ENCODE measurements at places on chromosomes 1 and 21.

- DNase-seq = no peak
Measured at GRCh38 chr1:43451701-43452532, 1.8 kb downstream of the HYI start.

- DNase-seq = no peak
Measured at GRCh38 chr1:102628109-102628613, 480.2 kb downstream of the COL11A1 start.

GRCh38 chr21:32467291-32467690 lies 54.8 kb downstream of the EVA1C start:
- no peak for DNase-seq

DNA sequence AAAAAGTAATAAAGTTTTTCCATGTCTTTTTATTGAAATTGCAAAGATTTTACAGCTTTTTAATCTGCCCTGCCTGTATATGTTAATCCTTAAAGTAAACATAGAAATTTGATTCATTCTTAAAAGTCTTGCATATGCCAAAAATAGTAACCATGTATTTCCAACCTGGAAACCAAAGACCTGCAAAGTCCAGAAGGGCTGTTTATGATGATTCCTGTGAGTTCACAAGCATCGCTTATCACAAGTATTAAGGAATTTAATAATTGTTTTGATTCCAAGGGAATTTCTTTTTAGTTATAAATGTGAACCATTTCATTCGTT lies 199.1 kb downstream of the PTPRC start:
- no peak for DNase-seq

- no peak for DNase-seq
Measured at GRCh38 chr1:87155648-87156047, 173.0 kb upstream of the LMO4 start.

DNA sequence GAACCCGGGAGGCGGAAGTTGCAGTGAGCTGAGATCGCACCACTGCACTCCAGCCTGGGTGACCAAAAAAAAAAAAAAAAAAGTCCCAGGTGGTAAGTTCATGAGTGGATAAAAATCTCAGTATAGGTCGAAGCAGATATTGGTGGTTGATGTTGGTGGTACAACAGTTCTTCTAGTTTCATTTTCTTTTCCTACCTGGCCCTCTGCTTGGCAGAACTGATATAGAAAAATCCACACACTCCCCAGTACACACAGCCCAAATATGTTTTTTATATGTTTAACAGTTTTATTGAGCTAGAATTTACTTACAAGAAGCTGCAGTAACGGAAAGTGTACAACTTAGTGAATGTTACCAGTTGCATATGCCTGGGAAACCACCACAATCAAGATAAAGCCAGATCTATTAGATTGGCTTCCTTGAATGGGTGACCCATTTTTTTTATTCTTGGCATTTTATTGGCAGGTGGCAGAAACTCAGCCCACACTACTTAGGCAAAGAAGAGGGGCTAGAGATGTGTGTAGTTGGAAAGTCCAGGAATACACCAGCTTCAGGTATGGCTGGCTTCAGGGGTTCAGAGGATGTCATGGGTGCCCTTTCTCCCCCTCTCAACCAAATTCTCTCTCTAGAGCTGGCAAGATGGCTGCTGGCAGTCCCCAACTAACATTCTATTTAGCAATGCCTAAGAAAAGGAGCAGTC lies 118.3 kb upstream of the SLC25A33 start:
- DNase-seq = no peak

DNA sequence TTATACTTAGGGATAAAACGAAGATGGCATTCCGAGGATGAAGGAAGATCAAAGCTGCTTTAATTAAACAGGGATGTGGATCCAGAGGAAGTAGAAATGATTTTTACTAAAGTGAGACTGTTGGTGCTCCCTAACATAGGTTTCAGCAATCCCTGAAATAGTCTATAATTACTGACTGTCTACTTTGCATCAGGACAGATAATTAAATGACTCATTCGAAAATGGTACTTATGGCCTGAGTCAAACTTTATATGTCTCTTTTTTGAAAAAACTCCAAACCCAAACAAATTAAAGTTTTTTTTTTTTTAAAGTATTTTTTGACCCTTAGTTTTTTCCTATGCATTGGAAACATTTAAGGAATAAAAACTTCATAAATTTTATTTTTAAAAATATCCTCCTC lies 90.3 kb downstream of the LYST start:
- no peak for DNase-seq

DNA sequence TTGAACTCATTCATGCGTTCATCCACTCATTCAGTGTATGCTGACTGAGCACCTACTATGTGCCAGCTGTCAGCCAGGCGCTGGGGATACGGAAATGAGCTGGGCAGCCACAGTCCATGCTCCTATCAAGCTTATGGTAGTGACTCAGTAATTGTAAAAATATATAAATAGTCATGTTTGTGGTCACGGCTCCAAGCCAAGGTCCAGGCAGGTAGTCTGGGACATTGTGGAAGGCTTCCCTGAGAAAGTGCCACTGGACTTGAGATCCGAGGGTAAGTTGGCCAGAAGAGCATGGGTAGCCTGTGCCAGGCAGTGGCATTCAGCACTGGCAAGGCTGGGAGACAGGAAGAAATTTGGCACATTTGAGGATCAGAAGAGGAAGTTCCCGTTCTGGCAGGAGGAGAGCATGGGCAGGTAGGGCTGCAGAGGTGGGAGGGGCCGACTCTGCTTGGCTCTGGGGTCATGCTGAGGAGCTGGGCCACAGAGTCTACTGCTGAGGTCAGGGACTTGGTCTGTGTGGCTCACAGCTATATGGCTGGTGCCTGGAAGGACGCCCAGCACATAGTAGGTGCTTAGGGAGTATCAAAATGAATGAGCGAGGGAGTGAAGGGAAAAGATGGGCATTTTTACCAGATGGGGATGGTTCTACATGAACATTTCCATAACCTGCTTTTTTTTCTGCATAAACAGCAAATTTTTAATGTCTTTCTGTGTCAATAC lies 6.9 kb downstream of the PTPRF start:
- DNase-seq = no peak

- DNase-seq = no peak
Measured at GRCh38 chr1:234976861-234977680, 151.6 kb downstream of the TOMM20 start.

- DNase-seq = no peak
Measured at GRCh38 chr1:211013346-211014240, 120.4 kb downstream of the KCNH1 start.

GRCh38 chr1:74430342-74430934 lies 82.0 kb downstream of the LRRC53 start:
- no peak for DNase-seq

- DNase-seq = no peak
Measured at GRCh38 chr1:147527941-147528936, 13.1 kb upstream of the BCL9 start.

Data from CD8-positive, alpha-beta T cell (primary cell).